ENCODE measurements at places on chromosomes 5 and 9. TPM values are rescaled to one million over a fixed set of nuclear protein-coding genes. Genes with fewer than 3 reads are reported as not detected.

GRCh38 chr5:76808141-76808691 is 10.6 kb upstream of the F2RL1 start:
- DNase-seq, result peak; percentile 54

DNA sequence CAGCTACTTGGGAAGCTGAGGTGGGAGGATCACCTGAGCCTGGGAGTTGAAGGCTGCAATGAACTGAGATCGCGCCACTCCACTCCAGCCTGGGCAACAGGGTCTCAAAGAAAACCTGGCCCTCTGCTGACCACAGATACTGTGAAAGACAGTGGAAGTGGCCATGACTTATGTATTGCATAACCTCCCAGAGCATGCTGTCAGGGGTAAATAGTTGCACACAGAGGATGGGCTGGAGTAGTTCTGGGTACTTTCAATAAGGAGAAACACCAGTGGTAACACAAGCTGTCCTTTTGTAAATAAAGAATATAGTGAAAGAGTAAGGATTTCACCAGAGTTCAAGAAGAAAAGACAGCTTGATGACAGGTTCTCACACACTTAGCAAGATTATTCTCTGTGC is 1.8 kb downstream of the ACER2 start:
- peak; percentile 36 for DNase-seq

GRCh38 chr5:53578854-53579253 is 18.4 kb downstream of the NDUFS4 start:
- DNase-seq, result no peak

GRCh38 chr5:2776337-2777302 is 25.1 kb upstream of the IRX2 start:
- no peak for DNase-seq

DNA sequence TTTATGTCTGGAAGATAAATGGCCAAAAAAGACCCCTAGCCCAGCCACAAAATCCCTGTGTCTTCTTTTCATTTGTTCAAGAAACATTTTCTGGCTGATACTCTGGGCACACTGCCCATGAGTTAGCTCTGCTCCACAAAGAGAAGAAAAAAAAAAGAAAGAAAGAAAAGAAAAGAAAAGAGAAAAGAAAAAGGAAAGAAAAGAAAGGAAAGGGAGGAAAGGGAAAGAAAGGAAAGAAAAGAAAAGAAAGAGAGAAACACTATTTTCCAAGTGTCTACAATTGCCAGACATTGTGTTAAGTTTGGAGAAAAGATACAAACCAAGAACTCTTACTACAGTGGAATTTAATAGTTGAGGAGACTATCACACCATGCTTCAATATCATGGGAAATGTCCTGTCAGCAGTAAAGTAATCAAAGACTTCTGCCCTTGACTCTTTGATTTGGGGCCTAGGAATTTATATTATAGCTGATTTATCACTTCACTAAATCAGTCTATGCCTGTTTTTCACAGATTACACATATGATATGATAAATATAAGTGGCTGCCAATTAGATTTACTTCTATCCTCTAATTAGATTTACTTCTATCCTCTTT is 3.0 kb downstream of the TRMO start:
- DNase-seq, result no peak

DNA sequence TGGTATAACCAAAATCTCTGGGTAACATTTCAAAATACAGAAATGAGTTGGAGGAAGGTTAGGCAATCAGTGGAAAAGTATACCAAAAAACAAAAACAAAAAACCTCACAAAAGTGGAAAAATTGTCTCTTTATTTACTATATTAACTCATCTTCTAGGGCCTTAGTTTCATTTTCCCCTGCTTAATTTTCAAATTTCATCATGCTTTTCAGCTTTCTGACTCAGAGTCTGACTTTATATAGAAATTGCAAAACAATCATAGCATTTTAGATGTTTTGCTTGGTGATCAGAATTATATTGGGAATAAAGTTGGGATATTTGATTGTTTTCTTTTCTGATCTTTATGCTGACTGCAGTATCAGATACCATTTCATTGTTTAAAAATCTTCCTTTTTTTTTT is 257.0 kb upstream of the PRR16 start:
- DNase-seq, result peak; percentile 59

PPIC gene
- 42.5 TPM for total RNA-seq

GTF3C4 gene
- 18.4 TPM for total RNA-seq

IFNA8 gene
- total RNA-seq, result not detected

TMC1 gene
- 1.3 TPM for total RNA-seq

LRRC70 gene
- total RNA-seq, result 1.3 TPM
